Naive thymus-derived CD4-positive, alpha-beta T cell (primary cell): ENCODE measurements at places on chromosomes 1 and 21.

- no peak for DNase-seq
Observed at GRCh38 chr1:150905301-150905700, 18.4 kb downstream of the CTXND2 start.

DNA sequence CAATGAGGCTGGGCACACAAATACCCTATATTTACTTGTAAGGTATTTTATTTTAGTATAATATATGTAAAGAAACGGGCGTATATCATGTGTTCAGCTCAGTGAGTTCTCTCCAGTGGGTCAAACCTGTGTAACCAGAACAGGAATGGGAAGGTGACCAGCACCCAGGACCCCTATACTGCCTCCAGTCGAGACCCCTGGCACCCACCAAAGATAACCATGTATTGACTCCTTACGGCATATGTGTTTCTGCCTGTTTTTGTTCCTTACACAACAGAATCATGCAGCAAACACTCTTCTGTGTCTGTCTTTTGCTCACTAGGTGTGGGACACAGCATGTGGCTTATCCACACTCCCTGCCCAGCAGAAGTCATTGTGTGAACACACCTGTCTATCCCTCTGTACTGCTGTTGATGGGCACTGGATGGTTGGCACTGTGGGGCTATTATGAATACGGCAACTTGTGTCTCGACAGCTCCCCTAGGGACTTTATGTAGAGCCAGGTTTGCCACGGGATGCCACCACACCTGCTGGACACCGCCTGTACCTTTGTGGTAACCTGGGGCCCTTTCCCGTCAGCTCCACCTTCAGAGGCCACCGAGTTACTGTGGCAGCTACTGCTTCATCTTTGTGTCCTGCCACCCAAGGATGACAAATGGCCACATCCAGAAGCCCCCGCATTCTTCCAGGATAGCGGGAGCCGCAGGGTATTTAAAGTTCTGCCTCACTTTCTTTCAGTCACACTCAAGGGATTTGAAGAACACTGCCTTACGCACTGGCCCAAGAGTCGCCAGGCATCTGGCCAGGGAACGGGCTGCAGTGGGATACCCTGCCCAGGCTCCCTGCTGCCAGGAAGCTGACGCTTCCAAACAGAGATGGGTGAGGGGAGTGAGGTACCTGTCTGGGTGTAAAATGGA is 23.5 kb upstream of the C2CD2 start:
- DNase-seq, result no peak

- DNase-seq, result no peak
Observed at GRCh38 chr1:184838504-184838951, 83.9 kb upstream of the EDEM3 start.

DNA sequence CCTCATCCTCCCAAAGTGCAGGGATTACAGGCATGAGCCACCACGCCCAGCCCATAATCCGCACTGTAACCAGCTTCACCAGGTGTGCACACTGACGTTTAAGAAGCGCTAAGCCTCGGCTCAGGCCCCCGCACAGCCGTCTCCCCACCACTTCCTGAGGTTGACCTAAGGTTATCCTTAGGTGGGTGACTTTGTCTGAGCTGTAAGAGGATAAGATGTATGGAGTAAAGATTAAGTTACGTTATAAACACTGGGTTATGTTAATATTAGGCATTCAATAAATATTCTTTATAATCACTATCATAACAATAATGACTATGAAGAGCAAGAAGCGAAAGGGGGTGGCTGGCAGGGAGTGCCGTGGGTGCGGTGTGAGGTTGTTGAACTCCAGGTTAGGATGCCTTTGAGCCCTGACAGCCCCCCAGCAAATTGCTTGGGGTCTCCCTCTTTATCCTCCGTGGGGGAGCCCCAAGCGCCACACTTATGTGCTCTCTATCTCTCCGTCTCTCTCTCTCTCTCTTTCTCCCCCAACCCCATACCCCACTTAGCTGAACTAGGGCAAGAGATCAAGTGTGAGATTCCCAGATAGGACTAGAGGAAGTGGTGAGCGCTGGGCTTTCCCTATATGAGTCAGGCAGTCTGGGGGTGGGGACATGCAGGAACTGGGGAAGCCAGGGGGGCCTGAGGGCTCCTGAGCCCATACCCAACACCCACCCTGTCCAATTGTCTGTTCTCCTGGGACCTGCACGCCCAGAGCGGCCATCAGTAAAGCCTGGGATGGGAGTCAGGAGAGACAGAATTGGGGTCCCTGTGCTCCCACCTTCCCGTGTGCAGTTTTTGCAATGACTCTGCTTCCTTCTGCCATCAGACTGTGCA is 7.6 kb downstream of the EFHD2 start:
- DNase-seq, result no peak

DNA sequence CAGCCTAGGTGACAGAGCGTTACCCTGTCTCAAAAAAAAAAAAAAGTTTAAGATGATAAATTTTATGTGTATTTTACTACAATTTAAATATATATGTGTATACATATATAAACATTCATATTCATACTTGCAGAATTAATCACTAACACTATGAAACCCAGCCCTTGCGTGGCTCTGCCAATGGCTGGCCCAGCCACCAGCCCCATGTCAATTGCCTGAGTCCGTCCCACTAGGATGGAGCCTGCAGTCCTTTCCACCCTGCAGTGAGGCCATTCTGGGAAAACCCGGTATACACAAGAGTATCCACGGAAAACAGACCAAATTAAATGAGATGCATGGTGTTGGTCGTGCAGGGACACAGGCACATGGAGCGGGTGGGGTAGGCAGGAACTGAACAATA is 49.7 kb downstream of the TCP10L start:
- no peak for DNase-seq

GRCh38 chr1:24336075-24336474 is 16.9 kb downstream of the GRHL3 start:
- no peak for DNase-seq

GRCh38 chr1:84379917-84380180 is 18.4 kb upstream of the DNASE2B start:
- no peak for DNase-seq

DNA sequence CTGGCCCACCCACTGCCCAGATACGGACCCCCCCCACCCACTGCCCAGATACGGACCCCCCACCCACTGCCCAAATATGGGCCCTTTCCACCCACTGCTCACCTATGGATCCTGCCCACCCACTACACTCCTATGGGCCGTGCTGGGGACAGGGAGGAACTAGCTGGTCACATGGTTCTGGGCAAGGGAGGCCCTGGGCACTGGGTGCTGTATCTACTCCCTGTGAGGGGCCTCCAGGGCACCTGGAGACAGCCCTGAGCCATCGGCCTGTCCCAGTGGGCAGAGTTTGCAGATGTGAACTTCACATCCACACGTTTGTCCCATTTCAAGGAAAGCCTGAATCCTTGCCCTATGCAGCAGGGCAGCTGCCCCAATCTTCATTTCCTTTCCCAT is 71.4 kb upstream of the COL6A1 start:
- no peak for DNase-seq

GRCh38 chr1:178151831-178152230 is 57.9 kb downstream of the RASAL2 start:
- no peak for DNase-seq

DNA sequence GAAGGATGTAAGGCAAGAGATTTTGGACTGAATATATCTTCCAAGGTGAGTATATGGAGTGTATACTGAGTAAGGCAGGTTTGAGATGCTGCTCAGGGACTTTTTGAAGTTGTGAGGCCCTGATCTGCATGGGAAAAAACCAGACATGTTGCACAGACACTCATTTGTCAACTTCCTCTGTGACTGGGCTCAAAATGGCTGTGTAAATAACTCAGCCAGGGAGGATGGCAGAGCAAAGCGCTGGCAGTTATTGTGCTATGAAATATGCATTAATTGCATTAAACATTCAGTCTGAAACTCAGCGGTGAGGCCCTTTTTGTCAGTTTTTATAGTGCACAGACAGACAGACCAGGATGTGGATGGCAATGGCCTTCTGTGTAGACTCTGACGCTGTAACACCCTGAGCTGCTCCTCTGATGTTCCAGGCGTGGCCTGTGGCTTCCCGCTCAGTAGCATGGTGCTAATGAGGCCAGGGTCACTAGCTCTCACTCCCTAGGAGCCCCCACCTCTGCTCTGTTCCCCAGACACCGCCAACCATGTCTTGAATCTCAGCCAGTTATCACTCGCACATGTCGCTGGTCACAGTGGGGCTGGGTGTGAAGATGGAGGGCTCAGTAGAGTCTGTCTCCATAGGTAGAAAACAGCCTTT is 307.0 kb upstream of the PROX1 start:
- DNase-seq, result no peak

GRCh38 chr1:38444311-38444710 is 397.7 kb upstream of the POU3F1 start:
- no peak for DNase-seq

GRCh38 chr21:38809198-38809878 is 3.6 kb downstream of the ETS2 start:
- DNase-seq, result no peak

DNA sequence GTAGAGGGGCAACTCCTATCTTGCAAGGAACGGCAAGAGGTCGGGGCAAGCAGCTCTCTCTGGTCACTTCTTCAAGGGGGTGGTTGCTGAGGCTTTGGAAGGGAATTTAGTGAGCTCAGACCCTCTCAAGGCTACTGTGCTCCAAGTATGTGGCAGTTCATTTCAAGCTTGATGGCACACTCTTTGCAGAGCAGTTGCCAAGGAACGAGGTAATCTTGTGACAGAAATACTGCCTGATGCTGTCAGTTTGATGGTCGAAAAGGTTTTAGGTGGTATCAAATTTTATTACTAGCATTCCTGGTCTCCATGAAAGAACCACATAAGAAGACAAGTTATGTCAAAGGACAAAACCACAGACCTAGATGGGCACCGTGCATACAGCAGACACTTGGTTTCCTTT is 13.1 kb downstream of the CFAP298 start:
- no peak for DNase-seq

DNA sequence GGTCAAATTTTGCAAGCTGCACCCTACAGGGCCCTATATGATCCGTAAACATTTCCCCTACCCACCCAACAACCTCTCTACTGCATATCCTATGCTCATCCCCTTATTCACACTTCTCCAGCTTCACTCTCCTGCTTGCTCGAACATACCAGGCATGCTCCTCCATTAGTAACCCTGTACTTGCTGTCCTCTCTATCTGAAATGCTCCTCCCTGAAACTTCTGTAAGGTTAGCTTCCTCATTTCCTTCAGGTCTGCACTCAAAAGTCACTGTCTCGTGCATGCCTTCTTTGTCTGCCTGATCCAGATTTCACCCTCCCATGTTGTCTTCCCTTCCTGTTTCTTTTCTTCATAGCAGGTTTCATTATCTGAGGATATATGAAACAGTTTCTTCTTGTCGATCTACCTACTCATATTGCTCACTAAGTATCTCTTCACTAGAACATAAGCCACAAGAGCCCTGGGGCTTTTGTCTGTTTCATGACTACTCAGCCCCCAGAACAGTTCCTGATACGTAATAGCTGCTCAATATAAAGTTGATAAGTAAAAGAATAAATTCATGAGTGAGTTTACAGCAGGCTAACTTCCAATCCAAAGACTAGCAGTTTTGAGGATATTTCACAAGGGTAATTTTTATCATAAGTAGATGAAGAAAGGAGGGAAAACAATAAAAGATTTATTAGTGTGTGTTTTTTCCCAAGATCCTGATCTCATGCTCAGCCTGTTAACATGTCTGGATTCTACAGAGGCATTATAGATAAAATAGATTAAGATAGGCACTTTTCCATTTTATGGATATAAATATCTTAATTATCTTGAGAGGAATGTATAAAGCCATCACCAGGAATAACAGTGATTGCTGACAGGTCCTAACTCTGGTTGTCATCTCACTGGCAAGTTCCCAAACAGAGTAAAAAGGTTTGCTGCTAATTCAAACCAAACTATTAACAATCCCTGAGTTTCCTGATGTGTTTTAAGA is 392.5 kb upstream of the ESRRG start:
- DNase-seq, result no peak

- DNase-seq, result no peak
Observed at GRCh38 chr1:80217377-80217986, 1211.0 kb upstream of the ADGRL4 start.

- no peak for DNase-seq
Observed at GRCh38 chr1:56533197-56533596, 46.2 kb downstream of the PLPP3 start.

DNA sequence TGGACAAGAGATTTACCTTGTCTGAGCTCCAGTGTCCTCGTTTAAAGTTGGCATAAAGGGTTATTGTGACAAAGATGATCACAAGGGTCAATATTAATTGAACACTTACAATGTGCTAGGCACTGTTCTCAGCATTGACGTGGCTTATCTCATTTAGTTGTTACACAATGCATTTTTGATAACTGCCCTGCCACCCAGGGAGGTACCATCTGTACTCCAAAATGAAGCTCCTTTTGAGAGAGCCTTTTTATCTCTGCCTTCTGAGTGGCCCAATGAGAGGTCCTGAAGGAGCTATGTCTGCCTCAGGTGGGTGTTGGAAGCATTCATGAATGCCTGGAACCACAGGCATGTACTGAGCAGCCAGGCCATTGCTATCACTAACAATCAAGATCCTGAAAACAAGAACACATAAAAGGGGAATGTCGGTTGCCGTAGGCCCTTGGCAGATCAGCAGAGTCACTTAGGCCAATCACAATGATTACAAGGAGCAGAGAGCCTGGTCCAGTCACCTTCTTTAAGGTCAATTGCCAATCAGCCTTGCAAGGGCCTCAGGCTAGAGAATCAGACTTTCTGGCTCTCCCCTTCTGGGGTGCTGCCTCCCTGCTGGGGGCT is 78.5 kb downstream of the NMNAT2 start:
- no peak for DNase-seq

DNA sequence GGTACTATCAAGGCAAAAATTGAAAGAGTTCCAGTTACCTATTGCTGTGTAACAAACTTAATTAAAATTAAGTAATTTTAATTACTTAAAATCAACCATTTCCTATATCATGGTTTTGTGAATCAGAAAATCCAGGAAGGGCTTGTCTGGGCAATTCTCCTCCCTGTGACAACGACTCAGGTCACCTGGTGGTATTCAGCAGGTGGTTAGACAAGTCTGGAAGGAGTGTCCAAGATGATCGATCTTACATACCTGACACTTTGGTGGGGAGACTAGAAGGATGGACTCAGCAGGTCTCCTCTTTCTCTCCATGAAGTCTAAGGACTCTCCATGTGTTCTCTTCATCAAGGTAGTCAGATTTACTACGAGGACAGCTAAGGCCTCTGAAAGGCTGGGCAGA is 22.9 kb downstream of the SERPINC1 start:
- no peak for DNase-seq

GRCh38 chr1:231776010-231776756 is 149.6 kb downstream of the DISC1 start:
- no peak for DNase-seq

DNA sequence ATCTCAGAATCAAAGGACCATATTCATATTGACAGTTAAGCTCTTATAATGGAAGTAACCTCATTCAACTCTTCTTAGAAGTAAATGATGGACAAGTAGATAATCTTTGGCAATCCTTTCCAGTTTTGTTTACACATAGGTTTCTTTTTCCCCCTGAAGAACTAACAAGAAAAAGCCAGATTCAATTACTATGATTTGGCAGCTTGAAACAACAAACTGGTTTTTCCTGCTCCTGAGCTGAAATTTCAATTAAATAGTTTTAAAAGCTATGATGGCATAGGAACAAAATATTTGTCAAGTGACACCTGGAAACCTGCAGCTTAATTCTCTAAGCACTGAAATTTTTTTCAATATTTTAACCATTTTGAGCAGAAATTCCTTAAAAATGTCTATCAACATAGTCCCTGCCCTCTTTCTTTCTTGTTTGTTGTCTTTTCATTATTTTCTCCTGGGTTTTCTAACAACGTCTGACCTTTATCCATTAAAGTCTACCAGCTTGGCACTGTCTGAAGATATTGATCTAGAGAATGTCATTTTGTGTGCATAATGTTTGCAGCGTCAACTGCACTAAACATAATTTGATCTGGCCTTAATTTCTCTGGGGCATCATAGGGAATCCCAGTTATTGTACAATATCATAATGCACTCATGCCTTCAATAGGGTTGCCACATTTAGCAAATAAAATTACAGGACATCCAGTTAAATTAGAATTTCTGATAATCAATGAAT is 4.0 kb upstream of the SLC35A3 start:
- DNase-seq, result no peak
